ENCODE measurements at places on chromosomes 4 and X.

DNA sequence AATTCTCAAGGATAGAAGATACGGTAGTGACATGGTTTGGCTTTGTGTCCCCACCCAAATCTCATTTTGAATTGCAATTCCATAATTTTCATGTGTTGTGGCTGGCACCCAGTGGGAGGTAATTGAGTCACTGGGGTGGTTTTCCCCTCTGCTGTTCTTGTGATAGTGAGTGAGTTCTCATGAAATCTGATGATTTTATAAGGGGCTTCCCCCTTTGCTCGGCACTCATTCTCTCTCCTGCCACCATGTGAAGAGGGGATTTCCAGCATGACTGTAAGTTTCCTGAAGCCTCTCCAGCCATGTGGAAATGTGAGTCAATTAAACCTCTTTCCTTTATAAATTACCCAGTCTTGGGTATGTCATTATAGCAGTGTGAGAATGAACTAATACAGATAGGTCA lies 8.5 kb upstream of the SPANXN4 start:
- DNase-seq: no peak

DNA sequence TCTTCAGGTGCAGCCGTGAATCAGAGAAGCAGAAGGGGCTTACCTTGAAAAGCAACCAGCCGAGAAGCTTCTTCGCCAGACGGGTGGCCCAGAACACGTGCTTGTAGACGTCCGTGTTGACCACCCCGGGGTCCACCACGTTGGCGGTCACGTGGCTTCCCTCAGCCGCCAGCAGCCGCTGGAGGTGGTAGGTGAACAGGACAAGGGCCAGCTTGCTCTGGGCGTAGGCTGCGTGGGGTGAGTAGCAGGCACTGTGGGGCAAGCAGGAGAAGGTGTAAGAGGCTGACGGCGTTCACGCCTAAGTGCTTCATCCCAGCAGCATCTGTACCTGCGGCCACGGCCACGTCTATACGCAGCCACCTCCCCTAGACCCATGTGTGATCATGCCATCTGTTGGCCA lies 257.8 kb downstream of the DHRSX start:
- DNase-seq: no peak

DNA sequence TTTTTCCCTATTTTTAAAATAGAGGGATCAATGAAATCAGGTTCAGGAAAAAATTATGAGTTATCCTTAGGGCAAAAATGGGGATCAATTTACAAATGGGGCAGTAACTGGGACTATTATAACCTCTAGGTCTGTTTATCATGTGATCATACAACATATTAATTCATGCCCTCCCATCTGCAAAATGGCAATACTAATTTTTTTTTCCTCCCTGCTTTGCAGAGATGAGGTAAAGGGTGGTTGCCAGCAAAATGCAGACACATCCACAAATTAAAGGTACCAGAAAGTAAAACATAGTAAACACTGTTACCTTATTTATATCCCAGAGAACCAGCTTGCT lies 467 bp downstream of the HSD17B11 start:
- no peak for DNase-seq

DNA sequence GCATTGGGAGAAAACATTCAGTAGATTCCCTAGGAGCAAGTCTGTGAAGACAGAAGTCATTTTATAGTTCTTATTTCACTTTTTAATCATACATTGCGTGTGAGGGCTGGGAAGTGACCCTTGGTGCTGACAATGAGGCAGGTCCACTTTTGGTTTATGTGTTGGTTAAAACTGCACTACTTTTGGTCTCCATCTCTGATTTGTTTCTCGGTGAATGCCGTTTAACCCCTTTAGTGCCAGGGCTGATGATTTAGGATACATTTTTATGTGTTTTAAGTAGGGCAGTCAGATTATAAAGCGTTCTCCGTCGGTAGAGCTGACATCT lies 110.4 kb downstream of the AFF1 start:
- DNase-seq: no peak

- DNase-seq: no peak
Observed at GRCh38 chrX:130769835-130770234, 133.2 kb downstream of the ENOX2 start.

DNA sequence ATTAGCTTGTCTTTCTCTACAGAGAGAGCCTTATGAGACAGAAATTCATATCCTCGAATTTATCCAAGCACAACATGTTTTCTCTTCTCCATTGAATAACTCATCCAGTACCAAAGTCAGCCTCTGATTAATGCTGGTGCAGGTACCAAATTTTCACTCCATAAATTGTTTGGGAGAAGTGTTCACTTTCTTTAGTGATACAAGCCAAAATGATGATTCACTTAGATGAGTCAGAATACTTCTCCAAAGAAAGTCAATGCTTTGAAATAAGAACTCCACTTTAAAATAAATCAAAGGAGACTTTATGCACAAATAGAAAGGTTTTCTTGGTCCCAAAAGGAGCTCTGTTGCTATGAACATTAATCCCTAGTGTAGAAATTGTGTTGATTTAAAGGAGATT lies 60.2 kb downstream of the MAOB start:
- DNase-seq: no peak

- DNase-seq: no peak
Observed at GRCh38 chr4:61296144-61296543, 96.0 kb downstream of the ADGRL3 start.

DNA sequence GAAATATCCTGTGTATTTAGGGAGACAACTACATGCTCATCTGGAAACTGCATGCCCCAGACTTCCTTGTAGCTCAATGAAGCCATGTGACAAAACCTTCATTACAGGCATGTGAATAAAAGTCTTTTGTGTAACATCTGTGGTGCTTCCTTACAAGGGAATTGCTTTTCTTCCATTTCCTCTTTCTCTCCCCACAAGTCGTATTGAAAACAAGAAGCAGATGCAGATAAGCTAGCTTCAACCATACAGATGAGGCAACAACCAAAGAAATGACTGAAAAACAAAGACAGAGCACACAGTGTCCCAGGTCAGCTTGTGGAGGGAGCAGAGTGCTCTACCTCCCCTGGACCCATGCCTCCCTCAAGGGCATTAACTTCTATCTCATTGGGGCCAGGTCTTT lies 115.8 kb upstream of the INPP4B start:
- no peak for DNase-seq

Data from NCI-H2029 treated with DMSO at 0.1 percent for 48 hours (cell line).